NK-92 treated with Interleukin-12 subunit alpha and Interleukin-12 subunit beta, amount 100 ng/mL, for 24 hours (cell line): ENCODE measurements at places on chromosomes 1 and 21.

GRCh38 chr1:12439073-12439472 is 178.9 kb downstream of the DHRS3 start:
- no peak for DNase-seq

- no peak for DNase-seq
Measured at GRCh38 chr1:90190523-90190922, 195.6 kb downstream of the ZNF326 start.

DNA sequence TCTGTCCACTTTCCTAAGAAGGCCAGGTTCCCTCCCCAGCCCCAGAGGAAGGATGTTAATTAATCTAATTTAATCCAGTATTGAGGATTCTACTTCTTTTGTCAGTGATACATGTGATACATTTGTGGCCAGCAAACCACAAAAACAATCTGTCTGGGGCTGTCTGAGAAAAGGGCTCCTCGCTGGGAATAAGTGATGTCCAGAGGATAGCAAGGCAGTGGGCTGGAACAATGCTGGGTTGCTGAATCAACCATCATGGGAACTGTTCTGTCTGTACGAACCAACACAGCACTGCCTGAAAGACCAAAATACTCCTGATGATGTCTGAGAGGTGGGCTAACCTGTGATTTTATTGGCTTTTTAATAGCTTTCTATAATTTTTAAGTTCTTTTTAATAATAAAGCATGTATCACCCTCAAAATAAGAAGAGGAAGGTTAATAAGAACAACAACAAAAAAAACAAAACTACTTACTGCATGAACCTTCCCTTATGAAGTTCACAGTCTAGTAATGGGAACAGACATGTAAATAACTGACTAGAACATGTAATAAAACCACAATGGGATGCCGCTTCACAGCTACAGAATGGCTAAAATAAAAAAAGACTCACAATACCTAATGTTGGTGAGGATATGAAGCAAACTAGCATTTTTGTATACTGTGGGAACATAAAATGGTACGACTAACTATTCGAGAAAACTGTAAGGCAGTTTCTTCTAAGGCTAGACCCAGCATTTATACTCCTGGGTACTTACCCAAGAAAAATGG is 11.4 kb upstream of the ADAR start:
- DNase-seq = no peak

DNA sequence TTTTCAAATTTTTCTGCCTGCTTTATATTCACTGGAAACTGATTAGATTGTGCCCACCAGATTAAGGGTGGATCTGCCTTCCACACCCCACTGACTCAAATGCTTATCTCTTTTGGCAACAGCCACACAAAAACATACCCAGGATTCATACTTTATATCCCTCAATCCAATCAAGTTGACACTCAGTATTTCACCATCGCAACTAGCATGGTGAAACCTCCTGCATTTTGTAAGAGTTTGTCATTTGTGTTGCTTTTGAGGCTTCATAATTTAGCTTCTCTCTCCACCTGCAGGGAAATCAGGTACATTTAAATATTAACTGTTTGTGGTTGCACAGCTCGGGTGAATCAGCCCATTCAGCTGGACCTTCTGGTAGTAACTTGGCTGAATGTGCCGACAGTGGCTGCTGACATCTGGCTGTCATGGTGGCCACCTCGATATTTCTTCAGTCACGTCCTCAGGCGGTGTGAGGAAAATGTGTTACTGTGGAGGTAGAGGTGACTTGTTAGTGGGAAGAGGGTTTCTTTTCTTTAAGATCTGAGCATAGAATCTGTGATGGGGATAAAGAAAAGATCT is 224.0 kb downstream of the PTBP2 start:
- DNase-seq = no peak

DNA sequence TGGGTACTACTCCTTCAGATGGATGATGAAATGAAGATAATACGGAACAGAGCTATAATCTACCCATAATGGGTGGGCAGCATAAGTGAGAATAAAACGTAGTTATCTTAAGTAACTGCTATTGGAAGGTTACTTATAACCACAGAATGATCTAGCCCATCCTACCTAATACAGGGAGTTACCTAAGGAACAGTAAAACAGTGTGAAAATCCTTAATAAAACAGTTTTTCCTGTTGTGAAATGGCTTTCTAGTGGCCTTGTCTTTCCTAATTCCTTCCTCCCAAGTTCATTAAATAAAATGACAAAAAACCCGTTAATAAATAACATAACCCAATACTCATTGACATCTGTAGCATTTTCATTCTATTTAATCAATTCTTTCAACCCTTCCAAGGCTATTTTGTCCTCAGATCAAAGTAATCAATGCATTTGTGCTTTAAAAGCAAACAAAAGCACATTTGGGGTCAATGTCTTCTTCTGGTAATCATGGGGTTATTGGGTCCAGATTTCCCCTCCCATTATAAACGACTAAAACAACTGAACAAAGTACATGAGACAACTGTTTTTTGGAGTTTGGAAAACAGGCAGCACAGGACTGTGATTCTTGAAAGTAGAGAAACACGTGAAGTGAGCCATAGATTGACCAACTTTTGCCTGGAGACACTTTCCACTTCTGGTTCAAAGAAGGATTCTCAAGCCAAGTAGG is 42.0 kb downstream of the PAPPA2 start:
- no peak for DNase-seq
